ENCODE measurements at places on chromosomes 2 and 18.

DNA sequence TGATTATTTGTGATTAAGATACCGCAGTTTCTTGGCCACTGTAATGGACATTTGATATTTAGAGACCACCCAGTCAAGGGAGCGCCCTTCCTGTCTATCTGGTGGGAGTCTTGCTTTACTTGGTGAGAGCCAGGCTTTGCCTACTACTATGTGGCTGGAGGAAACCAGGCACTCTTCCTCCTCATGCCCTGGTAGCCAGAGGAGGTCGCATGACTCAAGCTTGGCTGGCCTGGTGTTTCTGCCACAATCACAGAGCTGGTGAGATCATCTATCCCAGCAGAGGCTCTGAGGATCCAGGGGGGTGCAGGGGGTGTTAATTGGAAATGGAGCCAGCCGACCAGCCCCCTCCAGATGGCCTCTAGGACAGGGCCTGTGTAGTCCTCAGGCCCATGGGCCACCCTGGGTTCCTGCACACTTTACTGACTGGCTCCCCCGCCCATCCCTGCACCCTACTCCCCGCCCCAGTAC, 46.8 kb upstream of the BIN1 start:
- peak; percentile 47 for DNase-seq

GRCh38 chr2:3343012-3343411, 34.6 kb downstream of the EIPR1 start:
- no peak for DNase-seq

- DNase-seq: no peak
Observed at GRCh38 chr18:75353357-75353756, 74.1 kb downstream of the SMIM21 start.

DNA sequence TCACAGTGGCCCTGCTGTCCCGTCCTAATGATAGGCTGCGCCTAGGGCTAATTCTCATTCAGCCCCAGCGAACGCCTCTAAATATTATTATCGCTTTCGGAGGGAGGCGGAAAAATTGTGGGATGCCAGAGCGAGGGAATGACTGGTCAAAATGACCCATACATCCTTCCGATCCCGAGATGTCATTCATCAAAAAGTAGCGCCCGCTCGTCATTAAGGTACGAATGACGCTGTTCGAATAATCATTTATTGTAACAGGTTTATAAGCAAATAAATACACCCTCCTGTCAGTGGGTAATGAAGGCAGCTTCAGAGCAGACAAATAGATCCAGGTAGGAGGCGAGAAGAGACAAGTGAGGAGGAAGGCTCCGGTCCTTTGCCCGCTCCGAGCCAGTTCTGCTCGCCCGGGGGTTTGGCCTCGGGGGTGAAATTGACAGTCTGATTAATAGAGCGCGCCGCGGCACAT, at the start of gene EVX2:
TSS of gene EVX2 (minus strand) at position 167 of the 466 bp plus-strand sequence. CDS start 186 bp downstream, outside the sequence.
- no peak for DNase-seq

GRCh38 chr2:40488927-40489677, 37.2 kb upstream of the SLC8A1 start:
- DNase-seq: no peak

- DNase-seq: no peak
Observed at GRCh38 chr2:201656102-201656501, 12.8 kb upstream of the TMEM237 start.

DNA sequence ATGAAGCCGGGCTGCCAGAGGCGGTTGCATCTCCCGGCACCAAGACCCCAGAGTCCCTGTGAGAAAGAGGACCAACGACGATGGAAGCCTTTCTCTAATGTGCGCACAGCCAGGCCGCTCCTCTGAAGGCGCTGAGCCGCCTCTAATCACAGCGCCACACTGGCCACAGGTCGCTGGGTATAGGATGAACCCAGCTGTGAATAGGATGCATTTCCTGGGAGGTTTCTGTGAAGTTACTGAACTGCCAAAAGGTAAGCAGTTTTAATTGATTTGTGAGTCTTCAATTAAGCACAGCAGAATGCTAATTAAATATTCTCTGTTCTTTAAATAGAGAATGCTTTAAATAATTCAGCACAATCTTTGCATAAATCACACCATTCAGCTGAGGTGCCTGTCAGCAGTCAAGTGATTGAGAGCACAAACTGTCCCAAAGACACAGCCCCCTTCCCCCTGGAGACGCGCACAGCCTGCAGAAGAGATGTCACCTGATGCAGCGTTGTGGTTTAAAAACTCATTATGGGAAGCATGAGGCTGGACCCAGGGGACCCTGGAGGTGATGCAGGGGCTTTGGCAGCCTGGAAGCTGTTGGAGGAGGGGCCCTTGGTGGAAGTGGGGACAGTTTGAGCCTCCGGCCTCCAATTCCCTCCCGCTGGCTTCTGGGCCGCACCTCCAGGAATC, 98.1 kb downstream of the RTP5 start:
- DNase-seq: no peak

GRCh38 chr2:51297488-51297887, 265.6 kb upstream of the NRXN1 start:
- DNase-seq: no peak

DNA sequence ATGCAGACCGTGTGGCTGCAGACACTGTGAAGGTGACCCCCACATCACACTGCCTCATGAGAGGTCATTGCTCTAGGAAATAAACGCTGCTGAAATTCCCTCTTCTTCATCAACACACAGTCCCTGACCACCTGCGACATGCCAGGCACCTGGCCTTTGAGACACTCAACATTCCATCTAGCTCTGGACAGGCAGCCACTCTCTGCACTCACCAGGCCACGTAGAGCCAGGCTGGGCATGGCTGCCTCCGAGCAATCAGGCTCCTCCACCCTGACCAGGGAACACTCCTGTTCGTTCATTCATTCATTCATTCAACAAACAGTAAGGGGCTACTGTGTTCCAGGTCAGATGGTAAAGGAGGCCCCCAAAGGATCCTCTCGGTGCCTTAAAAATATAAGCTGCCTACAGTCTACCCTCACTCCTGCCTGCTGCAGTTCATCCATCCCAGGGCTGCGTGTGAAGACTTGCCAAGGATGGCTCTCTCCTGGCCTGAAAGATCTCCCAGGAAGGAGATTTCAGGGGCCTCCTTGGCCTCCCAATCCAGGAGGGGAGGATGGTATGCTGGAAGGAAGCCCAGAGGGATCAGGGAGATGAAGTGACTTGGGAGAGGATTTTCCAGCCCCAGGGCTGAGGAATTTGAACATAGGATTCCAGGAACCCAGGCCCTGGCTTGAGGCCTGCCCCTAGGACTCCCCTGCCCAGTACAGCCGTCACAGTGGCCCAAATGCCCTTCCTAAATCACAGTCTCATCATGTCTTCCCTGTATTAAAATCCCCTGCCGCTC, 66.7 kb downstream of the TNS1 start:
- no peak for DNase-seq

DNA sequence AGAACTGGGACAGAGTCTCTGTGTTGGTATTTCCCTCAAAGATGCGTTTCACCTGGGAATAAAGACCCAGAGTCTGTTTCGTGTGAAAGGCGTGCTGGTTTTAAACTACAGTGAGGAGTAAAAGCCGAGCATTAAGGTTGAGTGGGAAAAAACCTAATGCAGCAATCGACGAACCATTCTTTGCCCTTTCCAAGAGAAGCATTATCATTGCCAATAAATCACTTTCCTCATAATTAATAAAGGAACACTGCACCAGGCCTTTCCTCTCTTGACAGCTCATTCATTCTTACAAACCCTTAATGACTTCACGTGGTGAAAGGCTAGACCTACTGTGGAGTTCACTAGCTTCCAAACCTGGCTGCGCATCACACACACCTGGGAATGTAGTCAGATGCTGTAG, 896 bp upstream of the SLC8A1 start:
- DNase-seq: no peak
